ENCODE measurements at places on chromosomes 13 and 19.
A peak's percentile ranks its signal among the peaks of the same experiment; 100 is the strongest.

- DNase-seq, result no peak
Measured at GRCh38 chr13:38630780-38631179, 56.1 kb upstream of the FREM2 start.

DNA sequence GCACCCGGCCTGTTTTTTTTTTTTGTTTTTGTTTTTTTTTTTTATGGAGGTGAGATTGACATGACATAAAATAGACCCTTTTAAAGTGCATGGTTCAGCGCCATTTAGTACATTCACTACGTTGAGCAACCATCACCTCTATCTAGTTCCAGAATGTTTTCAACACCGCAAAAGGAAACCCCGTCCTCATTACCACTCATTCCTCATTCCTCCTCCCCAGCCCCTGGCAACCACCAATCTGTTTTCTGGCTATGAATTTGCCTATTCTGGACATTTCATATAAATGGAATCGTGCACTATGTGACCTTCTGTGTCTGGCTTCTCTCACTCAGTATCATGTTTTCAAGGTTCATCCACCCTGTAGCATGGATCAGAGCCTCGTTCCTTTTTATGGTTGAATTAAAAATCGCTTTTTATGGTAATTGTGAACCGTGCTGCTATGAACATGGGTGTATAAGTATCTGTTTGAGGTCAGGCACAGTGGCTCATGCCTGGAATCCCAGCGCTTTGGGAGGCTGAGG, 9.9 kb upstream of the ADGRE5 start:
- no peak for DNase-seq

DNA sequence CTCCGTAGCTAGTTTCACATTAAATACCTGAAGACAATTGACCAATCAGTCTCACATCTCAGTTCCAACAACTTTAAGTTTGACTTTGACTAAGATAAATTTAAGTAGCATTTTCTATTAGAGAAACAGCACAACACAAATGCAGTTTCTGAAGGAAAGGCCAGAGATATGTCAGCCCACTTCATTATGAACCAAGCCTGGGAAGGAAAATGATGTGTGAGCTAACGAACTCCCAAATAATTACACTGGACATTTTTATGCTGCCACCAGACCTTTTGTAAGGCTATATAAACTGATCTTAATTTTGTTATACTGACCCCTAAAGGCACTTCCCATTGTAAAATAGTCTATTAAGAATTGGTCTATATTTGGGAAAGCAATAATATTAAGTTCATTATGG, 57.9 kb upstream of the DACH1 start:
- no peak for DNase-seq

GRCh38 chr19:35474104-35474503, 16.2 kb downstream of the KRTDAP start:
- DNase-seq, result no peak

GRCh38 chr19:33644284-33644836, 22.6 kb downstream of the CHST8 start:
- DNase-seq, result no peak

DNA sequence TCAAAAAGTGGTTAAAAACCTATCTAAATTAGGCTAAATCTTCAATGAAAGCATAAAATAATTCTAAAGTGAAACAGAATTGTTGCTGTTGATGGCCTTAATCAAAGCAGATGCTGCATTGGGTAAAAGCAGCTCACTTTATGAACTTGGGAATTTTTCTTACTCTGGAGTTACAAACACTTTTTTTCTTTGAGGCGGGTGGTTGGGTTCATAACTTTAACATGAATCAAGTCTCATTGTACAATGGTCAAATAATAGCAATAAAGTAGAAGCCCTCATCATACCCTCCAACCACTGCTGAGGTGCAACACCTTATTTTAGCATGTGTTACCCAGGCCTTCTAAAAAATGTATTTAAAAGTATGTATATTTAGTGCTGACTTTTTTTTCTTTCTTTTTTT, 29.1 kb downstream of the NUP58 start:
- DNase-seq, result no peak

GRCh38 chr19:47469719-47470118, 2.0 kb downstream of the SLC8A2 start:
- DNase-seq, result no peak

GRCh38 chr19:44841231-44841630, 4.9 kb upstream of the NECTIN2 start:
- DNase-seq, result no peak

GRCh38 chr13:104045907-104046306, 979.7 kb upstream of the SLC10A2 start:
- DNase-seq, result no peak

- DNase-seq, result no peak
Measured at GRCh38 chr13:51091839-51092238, 19.2 kb downstream of the C13orf42 start.

GRCh38 chr13:26053418-26053980, 1.7 kb upstream of the SHISA2 start:
- no peak for DNase-seq

- DNase-seq, result no peak
Measured at GRCh38 chr13:95275322-95276036, 25.8 kb downstream of the ABCC4 start.

GRCh38 chr19:45667620-45668341, at the start of gene GIPR:
Gene GIPR (plus strand): TSS chr19:45668221. CDS start chr19:45669521, 1,300 bp downstream.
- DNase-seq, result peak; percentile 25

GRCh38 chr19:55398200-55398925, 9.2 kb downstream of the UBE2S start:
- DNase-seq, result no peak

GRCh38 chr13:95480131-95480545, 72.4 kb upstream of the CLDN10 start:
- DNase-seq, result no peak

GRCh38 chr19:35963514-35963913, 27.3 kb downstream of the LRFN3 start:
- peak; percentile 17 for DNase-seq

- no peak for DNase-seq
Measured at GRCh38 chr13:21930536-21930935, 259.7 kb downstream of the FGF9 start.

DNA sequence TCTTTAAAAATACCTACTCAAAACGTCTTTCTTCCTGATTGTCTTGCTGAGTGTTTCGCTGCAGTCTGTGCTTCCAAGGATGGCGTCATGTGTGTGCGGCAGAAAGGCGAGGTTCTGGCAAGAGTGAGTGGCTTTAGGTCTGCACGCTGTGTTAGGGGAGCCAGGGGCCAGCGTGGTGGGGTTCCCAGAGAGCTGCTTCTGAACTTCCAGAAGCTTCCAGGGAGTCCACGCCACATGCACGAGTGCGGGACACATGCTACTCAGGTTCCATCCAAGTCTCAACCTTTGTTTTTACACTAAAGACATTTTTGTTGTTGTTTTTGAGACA, 67.9 kb downstream of the ATP11A start:
- DNase-seq, result no peak

GRCh38 chr19:17376935-17377600, at the start of gene PLVAP:
Gene PLVAP (minus strand): TSS chr19:17377342. CDS start chr19:17377288, 54 bp downstream.
- DNase-seq, result no peak

- DNase-seq, result no peak
Measured at GRCh38 chr13:107642831-107643230, 572.5 kb downstream of the LIG4 start.

DNA sequence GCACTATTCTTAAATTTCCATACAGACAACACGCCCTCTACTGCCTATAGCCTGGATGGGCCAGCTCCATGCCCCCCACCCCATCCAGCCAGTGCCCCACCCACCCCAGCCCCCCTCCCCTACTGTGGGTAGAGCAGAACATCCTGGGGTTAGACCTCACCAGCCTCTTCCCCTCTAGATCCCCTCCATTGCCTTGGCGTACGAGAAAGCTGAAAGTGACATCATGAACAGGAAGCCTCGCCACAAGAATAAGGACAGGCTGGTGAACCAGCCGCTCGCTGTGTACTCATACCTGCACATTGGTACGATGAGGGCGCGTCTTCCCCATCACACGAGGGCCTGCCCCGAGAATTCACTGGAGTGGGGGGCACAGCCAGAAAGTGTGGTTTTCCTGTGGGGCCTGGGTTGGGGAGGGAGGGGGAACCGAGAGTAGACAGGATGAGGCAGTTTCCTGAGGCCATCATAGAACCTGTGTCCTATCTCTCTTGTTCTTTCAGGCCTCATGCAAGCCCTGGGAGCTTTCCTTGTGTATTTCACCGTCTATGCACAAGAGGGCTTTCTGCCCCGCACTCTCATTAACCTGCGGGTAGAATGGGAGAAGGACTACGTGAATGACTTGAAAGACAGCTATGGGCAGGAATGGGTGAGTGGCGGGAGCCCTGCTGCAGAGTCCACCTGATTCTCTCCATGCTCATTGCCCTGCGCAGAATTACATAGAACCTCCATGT, 29.1 kb downstream of the ATP12A start:
- DNase-seq, result peak; percentile 77
